ENCODE measurements at places on chromosomes 12 and 14.
A peak's percentile ranks its signal among the peaks of the same experiment; 100 is the strongest.

DNA sequence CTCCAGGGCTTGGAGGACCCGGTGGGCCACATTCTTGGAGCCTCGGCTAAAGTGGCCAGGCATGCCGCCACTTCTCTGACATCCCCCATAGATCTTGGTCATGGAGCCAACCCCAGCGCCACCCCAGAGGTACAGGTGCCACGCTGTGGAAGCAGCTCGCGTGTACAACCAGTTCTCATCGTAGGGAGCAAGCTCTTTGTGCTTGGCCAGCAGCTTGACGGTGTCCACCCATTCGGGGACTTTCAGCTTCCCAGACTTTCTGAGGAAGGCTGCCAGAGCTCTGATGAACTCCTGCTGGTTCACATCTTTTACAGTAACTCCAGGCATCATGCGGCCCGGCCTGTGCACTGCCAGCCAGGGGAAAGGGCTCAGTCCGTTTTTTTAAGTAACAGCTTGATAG lies 29.3 kb upstream of the EAPP start:
- DNase-seq, result no peak

DNA sequence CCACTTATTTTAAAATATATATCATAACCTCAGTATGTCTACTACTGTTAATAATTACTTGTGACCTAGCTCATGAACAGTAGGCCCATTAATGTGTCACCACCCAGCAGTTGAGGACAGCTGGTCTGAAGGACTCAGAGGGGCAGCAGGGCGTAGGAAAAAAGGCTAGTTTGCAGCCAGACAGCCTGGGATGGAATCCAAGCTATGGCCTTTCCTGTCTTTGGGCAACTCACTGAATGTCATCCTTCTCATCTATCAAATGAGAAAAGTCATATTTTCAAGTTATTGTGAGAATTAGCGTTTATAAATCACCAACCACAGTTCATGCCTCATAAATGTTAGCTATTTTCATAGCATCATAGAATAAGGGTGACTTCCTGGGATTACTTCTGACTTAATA lies 12.3 kb downstream of the DENND5B start:
- DNase-seq, result no peak

DNA sequence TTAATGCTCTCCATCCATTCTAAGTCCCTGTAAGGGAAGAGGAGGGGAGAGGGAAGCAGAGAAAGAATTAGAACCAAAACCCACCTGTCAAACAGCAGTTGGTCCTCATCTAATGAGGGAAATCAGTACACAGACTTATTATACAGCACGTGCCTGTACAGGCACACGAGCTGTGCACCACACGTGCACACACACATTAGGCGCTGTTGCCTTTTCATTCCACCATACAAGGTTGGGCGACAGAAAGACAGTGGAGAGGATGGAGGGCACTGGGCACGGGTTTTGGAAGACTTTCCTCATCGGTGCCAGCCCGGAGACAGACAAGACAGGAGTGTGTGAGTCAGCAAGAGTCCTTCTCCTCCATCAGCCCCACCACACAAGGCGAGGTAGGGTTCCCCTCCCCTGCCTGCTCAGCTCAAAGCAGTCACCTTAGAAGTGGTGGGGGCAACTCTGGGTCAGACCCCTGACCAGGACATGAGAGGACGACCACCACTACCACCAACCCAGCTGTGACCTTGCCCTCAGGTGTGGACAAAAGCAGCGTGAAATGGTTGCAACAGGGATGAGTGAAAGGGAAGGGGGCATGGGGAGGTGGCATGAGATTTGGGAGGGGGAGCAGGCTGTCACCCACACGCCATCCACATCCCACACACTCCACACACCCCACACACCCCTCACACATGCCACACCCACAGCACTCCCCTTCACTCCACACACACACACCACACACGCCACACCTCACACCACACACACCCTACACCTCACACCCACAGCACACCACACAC lies 80.7 kb downstream of the ACTN1 start:
- DNase-seq, result no peak

GRCh38 chr12:4819654-4820053 lies 90.1 kb upstream of the KCNA1 start:
- DNase-seq, result no peak

GRCh38 chr14:83478741-83479140 lies 1945.1 kb upstream of the SEL1L start:
- no peak for DNase-seq

GRCh38 chr12:121781998-121782979 lies 11.2 kb downstream of the RHOF start:
- no peak for DNase-seq

GRCh38 chr14:22375321-22375930 lies 213.6 kb downstream of the DAD1 start:
- DNase-seq, result no peak

GRCh38 chr12:122028165-122028904 lies 6.7 kb downstream of the BCL7A start:
- DNase-seq, result no peak

GRCh38 chr12:29226616-29227015 lies 77.5 kb downstream of the FAR2 start:
- no peak for DNase-seq

GRCh38 chr14:95207475-95208233 lies 50.3 kb upstream of the DICER1 start:
- no peak for DNase-seq

DNA sequence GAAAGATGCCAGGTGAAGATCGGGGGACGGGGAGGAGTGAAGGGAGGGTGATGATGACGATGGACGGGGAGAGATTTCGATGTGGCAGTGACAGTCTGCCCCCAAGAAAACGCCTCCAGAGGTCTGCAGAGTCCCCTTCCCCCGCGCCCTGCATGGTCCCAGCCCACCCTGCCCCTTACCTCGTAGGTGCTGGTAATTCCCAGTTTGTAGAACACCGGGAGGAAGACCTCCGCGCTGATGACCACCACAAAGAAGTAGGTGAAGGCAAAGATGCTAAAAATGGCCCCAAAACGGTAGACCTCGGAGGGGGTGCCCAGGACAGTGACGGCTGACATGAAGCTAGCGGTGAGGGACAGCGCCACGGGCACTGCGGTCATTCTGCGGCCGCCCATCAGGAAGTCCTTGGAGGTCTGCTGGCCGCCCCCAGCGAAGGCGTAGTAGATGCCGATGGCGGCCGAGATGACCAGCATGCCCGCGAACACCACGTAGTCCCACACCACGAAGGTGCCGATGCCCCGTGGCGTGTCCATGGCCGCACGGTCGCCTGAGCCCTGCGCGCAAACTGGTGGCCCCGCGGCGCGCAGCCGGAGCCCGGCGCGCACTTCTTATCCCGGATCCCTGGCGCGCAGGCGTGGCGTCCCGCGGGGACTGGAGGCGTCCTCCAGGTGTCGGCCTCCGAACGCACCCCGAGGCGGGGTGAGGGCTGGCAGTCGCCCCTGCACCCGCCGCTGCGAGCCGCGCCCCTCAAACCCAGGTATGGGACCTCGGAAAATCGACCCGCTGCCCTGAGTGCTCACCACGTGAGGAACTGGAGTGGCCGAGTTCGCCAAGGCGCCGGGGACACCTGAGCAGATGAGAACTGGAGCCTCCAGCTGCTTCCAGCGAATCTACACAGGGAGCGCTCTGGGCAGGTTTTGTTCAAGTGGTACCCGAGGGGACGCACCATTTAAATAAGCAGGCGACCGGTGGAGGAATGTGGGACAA lies at the start of gene SLC5A8:
TSS of gene SLC5A8 (minus strand) at position 920 of the 984 bp plus-strand sequence. CDS start at position 530, 390 bp downstream.
- no peak for DNase-seq

GRCh38 chr12:67067453-67068203 lies 201.5 kb upstream of the CAND1 start:
- DNase-seq, result no peak

DNA sequence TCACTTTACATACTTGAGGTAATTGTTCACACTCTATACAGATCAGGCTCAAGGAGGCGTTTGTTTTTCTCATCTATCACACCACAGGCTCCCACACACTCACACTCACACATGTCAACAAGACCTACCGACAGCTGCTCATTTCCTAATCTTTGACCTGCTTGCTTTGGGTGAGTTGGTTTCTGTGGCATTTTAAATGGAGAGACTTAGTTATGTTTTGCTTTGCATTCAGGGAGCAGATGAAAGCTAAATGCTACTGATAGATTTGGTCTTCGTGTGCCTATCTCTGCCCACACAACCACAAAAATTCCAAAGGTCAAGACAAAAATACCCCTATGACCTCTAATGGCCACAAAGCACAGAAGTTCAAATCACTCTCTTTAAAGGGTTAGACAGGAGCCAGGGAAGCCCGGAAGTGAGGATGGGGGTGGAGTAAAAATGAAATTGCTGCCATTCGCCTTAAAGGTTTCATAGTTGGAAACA lies 203.5 kb upstream of the G2E3 start:
- no peak for DNase-seq

DNA sequence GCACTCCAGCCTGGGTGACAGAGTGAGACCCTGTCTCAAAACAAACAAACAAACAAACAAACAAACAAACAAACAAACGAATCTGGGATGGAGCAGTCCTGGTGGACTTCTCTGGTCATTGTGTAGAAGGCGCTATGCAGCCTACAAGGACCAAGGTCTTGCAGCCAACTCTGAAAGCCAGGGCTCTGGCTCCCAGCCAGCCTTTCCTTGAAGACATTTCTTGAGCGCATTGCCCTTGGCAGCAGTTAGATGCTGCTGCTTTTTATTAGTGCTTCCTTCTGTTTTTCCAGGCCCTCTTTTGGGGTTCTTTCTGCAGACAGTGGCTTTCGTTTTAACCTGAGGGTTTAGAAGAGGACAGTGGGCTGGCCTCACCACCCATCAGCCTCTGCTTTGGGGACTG lies 20.2 kb downstream of the CCDC177 start:
- DNase-seq, result no peak

DNA sequence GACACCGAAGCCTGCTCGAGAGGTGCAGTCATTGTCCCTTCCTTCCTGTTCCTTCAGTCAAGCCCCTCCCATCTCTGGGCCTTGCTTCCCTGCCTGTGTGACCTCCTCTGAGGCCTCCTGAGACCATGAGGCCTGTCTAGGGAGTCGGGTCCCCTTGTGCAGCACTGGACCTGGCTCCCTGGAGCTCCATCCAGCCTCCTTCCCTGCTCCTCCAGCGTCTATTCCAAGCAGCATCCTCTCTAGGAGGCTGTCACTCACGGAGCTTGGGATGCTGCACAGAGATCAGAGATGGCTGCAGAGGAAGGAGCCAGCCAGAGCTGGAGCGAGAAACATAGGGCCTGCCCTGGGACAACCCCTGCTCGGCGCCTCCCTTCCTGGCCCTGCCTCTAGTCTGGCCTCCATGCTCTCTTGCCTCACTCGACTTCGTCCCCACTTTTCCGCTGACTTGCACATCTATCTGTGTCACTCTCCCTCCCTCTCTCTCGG lies 142.7 kb downstream of the BCL11B start:
- no peak for DNase-seq

DNA sequence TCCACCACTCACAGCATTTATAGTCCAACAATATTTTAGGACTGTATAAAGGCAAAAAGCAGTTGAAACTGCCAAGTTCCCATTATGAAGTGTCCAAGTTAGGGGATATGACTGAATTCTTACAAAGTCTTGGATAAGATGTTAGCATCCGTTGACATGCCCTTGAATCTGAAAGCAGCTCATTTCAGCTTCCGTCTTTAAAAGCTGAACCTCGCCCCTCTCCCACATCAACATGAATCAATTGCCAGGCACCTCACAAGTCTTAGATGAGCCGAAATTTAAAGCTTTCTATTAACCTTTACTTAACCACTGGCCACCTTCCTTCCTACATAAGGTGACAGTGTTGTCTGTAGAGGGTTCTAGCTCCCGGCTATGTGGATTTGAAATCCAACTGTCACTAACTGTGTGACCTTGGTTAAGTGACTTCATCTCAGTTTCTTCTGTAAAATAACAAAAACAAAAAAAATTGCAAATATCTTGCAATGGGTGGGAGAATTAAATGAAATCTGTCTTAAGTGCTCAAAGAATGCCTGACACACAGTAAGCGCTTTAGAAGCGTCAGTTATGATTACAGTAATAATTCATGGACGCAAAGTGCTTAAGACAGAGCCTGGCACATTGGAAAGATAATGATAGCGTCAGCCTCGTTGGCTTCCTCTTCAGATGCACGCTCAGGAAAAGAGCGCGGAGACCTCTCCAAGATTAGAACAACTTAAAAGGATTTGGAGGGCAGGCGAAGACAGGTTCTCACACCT lies 1.2 kb downstream of the PPP1CC start:
- no peak for DNase-seq

- no peak for DNase-seq
Measured at GRCh38 chr12:102848832-102849231, 68.2 kb downstream of the PAH start.

GRCh38 chr12:9741726-9742125 lies 8.8 kb upstream of the CLECL1 start:
- DNase-seq, result peak; percentile 42

- DNase-seq, result no peak
Measured at GRCh38 chr12:26032719-26033241, 74.3 kb downstream of the RASSF8 start.

DNA sequence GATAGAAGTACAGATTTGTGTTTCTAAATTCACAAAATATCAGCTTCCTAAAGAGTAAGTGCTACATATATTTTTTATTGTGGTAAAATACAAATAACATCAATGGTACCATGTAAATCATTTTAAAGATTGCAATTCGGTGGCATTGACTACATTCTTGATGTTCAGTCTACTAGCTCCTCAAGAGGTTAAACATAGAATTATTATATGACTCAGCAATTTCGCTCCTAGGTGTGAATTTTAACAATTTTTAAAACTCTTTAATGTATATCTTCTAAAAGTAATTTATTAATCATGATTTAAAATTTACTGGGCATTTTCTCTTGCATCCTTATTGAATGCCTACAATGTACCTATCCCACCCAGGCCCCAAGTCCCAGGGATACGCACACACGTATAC lies 29.8 kb upstream of the OAS1 start:
- no peak for DNase-seq

DNA sequence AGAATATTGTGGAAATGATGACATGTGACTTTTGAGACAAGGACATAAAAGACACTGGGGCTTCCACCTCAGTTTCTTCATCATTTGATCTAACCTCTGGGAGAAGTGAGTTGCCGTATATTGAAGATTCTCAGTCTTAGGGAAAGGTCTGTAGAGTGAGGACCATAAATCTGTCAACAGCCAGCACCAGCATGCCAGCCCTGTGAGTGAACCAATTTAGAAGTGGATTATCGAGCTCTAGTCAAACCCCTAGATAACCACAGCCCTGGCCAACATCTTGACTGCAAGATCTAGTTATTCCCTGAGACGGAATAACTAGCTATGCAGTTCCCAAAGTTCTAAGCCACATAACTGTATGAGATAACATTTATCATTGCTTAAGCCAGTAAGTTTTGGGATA lies 108.8 kb upstream of the PTPRR start:
- DNase-seq, result no peak

- no peak for DNase-seq
Measured at GRCh38 chr14:28975084-28975483, 208.5 kb downstream of the FOXG1 start.
